Caki2 (cell line): ENCODE measurements at places on chromosomes 7 and 10. TPM values are rescaled to one million over a fixed set of nuclear protein-coding genes. Genes with fewer than 3 reads are reported as not detected.

DNA sequence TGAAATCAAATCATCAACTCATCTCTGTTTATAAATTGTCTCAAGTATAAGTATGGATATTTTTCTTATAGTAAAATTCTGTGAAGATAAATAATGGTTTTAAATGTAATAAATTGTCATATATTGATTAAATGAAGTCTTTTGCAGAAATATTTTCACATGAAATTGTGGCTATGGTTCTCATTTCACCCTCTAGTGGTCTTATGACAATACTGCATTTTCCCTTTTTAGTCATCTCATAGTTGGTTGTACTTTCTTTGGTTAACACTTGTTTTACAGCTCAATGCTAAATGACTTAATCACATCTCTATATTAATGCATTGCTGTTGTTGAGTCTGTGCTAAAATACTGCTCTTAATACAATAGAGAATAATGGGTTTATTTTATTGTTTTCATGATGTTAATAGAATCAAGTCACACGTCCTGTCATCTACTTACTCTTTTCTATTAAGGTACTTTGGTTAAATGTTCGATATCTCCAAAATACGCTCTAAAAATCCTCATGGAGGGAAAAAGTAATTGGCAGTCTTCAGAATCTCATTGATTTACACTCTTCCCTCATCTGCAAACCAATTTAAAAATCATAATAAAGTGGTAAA lies 38.0 kb upstream of the CACNA2D1 start:
- DNase-seq: peak; percentile 16

DNA sequence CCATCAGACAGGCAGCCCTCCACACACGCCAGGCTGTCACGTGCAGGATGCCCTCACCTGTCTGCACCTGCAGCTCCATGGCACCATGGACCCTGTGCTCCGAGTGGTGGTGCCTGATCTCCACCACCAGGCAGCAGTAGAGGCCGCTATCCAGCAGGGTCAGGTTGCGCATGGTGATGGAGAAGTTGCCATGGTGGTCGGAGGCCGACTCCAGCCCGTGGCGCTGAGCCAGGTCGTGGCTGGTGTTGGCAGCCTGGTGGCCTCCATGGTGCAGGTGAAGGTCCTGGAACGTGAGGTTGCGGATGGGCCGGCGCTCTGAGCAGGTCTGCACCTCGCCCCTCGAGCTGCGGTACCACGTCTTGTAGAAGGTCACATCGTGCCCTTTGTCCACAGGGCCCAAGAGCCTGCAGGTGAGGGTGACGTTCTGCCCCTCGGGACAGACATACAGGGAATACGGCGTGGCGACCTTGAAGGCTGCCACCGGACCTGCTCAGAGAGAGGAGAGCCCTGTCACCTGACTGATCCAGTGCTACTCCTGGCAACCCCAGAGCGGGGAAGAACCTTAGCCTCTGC lies 11.7 kb downstream of the VSIR start:
- no peak for DNase-seq

DNA sequence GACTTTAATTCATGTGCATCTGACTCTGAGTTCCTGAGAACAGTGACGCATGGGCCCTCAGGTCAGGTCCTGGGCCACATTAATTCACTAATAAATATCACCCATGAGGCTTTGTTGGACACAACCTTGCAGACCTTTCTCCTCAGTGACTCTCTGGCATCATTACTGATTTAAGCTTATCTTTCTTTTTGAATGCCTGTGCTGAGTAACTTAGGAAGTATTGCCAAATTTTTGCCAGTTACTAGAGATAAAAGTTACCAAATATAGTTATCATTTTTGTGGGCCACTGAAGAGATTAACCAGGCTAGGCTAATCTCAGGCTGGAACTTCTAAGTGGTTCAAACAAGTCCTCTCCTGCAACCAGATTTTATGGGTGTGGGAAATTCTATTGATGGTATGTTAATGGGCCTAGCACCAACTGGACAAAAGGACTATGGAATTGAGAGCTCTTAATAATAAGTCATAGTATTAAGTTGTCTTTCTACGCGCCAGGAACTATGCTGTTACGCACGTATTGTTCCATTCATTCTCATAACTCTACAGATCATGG lies 28.8 kb upstream of the PRTFDC1 start:
- DNase-seq: no peak

- DNase-seq: no peak
These were observed 52.9 kb downstream of the ELMO1 start for GRCh38 chr7:37395618-37396259.

DNA sequence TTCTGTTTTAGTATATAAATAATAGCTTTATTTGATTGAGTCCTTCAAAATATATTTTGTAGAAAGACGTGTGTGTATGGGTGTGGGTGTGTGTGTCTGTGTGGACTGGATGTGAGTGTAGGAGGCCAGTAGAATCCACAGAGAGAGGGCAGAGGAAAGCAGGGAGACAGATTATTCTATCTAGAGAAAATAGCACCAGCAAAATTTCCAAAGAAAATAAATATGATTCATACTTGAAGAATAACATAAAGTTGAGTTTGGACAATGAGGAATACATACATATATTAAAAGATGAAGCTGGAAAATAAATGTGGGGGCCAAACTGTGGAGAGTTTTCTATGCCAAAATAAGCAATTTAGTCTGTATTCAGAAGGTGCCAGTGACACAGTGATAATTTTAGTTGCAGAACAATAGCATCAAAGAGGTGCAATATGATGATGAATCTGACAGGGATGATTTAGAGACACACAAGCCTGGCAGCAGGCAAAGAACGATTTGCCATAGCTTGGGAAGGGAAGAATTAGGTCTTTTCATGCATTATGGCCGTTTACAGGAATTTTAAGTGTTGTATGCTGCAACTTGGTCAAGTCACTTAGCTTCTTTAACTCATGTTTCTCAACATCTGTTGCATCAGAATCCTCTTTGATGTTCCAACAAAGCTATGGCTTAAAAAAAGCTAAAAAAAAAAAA lies 121.3 kb downstream of the SEMA3A start:
- no peak for DNase-seq

- DNase-seq: no peak
These were observed 24.1 kb downstream of the FZD1 start for GRCh38 chr7:91288208-91288824.

GRCh38 chr7:152905949-152906348 lies 146.4 kb downstream of the ACTR3B start:
- no peak for DNase-seq

DNA sequence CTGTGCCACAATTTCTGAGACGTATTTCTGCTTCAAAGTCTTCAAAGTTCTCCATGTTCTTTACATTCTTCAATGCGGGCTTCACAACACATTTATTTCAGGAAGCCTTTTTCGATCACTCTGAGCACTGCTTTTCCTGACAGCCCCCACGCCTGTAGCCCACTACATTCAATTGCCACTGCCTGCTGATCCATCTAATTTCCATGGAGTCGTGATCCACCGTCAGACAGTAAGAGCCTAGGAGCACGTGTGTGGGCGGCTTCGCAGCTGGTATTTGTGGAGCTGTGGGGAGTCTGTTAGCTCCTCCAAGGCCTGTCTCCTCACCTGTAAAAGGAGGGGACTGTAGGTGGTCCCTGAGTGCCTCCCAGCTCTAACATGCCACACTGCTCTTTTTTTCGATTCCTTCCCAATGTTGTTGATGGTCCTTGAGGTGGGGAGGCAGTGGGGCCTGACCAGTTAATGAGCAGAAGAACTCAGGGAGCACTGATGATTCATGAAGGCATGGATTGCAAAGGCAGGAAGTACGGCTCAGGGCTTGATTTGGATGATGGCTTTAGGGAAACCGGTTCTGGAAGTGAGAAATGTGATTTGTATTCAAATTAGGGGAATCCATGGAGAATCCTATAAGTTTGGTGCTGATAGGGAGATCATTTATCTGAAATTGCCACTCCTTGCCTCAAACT lies 401.1 kb upstream of the PODXL start:
- DNase-seq: no peak

GRCh38 chr10:48779077-48779476 lies 94.4 kb downstream of the WDFY4 start:
- no peak for DNase-seq

DNA sequence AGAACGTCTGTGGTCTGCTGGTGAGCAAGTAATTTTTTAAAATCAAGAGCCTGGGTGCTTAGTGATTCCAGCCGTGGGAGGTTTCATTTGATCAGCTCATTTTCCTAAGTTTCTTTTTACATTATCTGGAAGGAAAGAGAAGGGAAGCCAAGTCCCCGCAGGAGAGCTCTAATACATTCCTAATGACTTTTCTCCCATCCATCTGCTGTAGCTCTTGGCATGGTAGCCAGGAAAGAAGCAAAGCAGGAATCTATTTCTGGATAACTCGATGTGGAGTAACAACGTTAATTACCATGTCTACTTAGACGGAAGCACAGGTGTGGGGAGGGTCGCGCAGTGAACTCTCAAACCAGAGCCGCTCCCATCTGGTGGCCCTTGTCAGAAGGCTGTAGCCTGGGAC lies 121.9 kb downstream of the PAXIP1 start:
- DNase-seq: no peak

GRCh38 chr7:149883048-149883438 lies 9.3 kb downstream of the ATP6V0E2 start:
- no peak for DNase-seq

DNA sequence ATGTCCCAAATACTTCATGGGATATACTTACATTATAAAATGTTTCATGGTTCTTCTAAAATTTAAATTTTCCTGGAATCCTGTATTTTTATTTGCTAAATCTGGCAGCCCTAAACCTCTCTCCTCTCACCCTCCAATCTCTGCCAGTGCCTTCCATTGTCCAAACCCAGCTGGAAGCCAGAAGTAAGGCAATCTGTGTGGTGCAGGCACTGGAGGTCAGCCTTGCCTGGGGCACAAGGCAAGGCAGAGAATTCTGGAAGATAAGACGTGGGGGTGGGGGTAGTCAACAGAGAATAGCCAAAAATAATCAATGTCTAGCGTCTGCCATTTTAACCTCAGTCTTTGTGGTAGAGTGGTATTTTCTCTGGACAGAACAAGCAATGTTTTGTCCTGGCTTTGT lies 381.7 kb downstream of the GPAM start:
- DNase-seq: no peak

DNA sequence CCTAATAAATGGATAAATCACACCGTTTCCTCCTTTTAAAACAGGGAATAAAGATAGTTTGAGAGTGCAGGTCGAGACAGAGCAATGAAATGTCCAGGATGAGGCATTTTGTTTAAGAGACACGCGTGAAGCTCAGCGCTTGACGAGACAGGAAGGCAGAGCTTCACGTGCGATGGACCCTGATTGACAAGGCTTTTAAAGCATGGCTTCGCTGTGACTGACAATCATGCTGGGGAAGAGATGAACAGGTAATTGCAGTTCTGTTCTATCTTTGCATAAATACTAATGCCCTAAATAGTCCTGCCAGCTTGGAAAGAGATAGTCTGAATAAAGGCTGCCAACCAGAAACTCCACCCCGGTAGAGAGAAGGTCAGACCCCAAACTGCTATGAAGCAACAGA lies 442.3 kb upstream of the PFKP start:
- no peak for DNase-seq

MALRD1 gene
- not detected in 2 replicates for total RNA-seq

CYP2C19 gene
- total RNA-seq: 0.41 TPM in 1 of 2 replicates, not detected in the other

SP8 gene
- total RNA-seq: 1.1 and 1.4 TPM in 2 replicates

NEURL1 gene
- not detected in 2 replicates for total RNA-seq
